ENCODE measurements at places on chromosomes 1 and 21.

- DNase-seq = no peak
Observed at GRCh38 chr21:38675182-38675824, 130.4 kb upstream of the ETS2 start.

GRCh38 chr1:158329733-158330132 lies 1.6 kb downstream of the CD1B start:
- DNase-seq = peak; percentile 72

DNA sequence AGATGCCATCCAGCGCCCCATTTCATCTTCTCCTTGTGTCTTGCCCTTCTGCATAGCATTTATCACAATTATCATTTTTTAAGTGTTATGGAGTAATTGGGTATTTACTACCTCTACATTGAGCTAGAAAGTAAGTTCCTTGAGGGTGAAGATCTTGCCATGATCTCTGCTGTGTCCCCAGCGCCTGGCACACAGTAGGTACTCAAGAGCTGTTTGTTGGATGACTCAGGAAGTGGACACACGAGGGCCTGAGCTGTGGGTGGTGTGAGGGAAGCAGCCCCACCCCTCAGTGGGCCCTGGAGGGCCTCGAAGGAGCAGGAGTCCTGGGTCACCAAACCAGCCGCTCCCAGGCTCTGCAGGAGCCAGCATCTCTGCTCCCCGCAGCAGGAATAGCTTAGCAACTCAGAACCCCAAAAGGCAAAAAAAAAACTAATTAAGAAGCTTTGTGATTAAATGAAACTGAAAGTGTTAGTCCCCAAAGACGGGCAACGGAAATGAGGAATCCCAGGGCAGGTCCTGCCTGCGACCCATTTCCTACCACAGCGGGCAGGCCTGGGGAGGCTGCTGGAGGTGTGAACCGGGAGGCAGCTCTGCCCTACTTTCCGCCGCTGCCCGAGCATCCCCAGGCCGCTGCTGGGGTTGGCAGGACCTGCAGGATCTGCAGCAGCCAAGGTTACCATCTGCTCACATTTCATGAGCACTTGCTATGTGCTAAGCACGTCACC lies 87.7 kb downstream of the LACTBL1 start:
- DNase-seq = no peak

DNA sequence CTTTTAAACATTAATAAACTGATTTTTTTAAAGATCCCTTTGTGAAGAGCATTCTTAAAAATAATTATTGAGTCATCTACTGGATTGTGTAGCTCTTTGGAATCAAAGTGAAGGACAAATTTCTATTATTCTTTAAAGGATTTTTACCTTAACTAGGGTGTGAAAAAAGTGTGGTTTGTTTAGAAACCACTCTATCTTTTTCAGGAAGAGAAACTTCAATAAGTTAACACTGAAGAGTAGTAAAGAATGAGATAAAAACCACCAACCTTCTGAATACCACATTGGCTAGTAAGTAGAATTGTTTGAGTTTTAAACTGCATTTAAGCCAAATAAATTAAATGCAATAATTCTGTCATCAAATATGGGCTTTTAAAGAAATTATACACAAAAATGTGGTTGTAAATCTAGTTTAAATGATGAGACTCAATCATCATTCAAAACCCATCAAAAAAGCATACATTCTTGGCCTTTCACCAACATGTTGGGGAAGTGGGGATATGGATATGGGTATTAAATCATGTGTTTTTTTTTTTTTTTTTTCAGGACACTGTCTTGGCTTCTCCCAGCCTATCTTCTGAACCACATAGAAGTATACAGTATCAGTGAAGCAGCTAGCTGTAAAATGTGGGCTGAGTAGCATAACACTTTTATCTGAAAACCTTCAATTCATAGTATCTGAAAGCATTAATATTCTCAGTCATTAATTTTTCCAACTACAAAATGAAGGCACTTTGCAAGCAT lies 4.8 kb downstream of the S1PR1 start:
- peak; percentile 21 for DNase-seq

- no peak for DNase-seq
Observed at GRCh38 chr1:80509965-80510522, 1290.7 kb upstream of the ADGRL2 start.

DNA sequence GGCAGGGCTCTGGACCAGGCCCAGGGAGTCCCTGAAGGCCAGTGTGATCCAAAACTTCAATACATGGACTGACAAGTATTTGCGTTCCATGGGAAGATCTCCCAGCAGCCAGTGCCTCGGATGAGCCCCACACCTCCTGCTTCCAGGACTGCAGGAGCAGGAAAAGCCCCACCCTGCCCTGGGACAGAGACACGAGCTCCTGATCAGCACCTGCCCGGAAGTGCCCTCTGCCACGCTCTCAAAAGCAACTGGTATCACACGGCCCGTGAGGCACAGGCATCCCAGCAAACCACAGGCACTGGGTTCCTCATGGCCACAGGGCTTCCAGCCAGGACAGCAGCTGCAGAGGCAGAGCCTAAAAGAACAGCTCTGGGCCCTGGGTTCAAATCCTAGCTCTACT lies 48.6 kb downstream of the ACOT7 start:
- DNase-seq = no peak

DNA sequence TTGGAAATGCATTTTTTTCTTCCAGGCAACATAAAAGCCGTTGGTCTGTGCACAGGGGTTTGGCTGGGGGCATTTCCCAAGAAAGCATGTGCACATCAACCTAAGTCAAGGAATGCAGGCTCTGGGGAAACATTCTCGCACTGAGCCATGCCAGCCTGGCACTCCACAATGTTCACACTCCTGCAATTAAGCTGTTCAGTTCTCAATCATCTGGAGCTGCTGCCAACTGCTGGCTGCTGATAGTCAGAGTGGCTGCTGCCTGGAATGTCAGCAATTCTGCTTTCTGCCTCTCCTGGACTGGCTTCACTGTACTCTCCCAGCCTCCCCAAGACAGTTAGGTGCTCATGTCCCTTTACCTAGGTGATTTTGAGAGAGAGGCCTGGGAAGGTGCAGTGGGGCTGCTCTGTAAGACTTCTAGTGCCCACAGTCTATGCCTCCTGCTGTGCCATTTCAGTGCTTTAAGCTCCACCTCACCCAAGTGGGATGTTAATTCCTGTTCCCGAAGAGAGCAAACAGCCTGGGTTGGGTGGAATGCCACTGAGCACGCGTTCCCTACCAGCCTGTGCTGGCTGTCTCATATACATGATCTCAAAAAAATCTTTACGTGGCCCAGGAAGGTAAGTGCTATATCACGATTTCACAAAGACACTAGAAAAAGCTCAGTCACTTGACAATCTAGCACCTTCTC lies 131.7 kb downstream of the BRINP2 start:
- no peak for DNase-seq

DNA sequence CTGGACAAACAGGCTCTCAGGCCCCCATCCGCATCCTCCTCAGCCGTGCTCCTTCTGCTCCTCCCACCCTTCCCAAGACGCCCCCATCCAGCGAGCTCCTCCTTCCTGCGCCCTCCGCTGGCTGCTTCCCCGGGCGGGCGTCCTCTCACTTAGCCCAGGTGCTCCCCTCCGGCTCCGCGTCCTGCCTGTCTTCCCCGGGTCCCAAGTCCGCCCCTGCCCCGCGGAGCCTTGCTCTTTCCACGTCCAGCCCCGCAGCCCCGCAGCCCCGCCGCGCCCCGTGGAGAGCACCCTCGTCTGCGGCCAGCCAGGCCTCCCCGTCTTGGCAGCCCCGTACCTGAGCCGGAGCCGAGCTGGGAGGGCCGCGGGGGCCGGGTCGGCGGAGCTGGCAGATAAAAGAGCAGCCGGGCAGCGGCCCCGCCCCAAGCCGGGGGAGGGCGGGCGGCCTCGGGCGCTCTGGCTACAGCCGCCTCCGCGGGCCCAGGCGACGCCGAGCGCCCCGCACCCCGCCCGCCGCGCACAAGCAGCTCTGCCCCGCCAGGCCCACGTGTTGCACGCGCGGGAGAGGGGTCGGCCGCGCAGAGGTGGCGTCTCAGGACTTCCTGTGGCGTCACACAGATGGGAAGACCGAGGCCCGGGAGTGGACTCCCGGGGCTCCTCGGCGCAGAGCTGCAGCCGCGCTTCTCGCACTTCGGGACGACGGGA lies at the start of gene PAQR7:
PAQR7 (minus strand) TSS at position 555 of the 702 bp plus-strand sequence. CDS start 11,869 bp downstream, outside the sequence.
- peak; percentile 64 for DNase-seq

- no peak for DNase-seq
Observed at GRCh38 chr1:17903386-17903785, 148.3 kb downstream of the ACTL8 start.

DNA sequence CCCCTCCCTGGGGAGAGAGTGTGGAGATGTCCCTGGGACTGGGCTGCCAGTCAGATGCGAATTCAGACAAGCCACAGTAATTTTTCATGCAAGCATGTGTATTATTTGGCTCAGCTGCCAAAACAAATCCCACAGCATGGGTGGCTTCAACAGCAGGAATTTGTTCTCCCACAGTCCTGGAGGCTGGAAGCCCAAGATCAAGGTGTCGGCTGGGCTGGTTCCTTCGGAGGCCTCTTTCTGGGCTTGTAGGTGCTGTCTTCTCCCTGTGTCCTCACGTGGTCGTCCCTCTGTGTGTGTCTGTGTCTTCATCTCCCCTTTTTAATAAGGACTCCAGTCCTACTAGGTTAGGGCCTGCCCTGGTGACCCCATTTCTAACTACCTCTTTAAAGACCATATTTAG lies 91.9 kb upstream of the ACTRT2 start:
- no peak for DNase-seq

- DNase-seq = no peak
Observed at GRCh38 chr21:45613881-45614280, 29.6 kb upstream of the PCBP3 start.

- DNase-seq = no peak
Observed at GRCh38 chr1:200980452-200980772, 43.1 kb downstream of the KIF21B start.

GRCh38 chr1:152451254-152451653 lies 37.2 kb upstream of the CRNN start:
- DNase-seq = no peak

DNA sequence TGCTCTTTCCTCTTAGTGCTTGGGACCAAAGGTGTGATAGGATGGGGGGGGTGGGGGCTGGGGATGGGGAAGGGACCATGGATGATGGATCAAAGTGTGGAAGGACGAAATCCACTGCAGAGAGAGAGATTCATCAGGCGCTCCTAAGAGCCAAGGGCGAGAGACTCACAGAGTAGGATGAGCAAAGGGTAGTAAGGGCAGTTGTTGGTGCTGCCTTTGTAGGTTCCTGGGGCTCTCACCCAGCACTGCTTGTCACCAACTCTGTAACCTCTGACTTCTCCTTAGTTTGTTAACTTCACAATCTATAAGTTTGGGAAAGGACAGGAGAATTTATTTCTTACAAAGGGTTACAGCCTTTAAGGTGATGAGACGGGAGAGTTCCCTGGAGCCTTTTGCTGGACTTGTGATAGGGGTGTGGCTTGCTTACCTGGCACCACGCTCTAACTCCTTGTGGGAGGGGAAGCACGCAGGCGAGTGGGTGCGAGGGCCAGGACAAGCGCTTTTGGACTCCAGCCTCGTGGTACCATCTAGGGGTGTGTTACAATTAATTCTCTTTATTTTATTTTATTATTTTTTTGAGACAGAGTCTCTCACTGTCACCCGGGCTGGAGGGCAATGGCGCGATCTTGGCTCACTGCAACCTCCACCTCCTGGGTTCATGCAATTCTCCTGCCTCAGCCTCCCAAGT lies 1.6 kb upstream of the PDXK start:
- no peak for DNase-seq

GRCh38 chr1:208189716-208190115 lies 54.5 kb downstream of the PLXNA2 start:
- no peak for DNase-seq

GRCh38 chr1:74197255-74197654 lies 721 bp downstream of the LRRIQ3 start:
- DNase-seq = peak; percentile 34

DNA sequence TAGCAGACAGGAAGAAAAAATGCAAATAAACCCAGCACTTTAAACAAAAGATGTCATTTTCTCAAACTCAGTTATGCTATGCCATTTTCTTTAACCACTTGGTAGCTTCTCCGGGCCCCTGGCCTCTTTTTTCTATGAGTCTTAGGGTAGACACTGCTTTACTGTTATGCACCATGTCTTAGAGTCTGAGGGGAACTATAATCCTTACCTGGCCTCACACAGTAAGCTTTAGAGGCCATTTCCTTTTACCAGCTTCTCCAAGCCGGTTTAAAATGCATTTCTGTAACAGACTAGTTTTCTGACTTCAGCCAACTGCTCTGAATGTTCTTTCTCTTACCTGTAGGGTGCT lies 73.7 kb upstream of the EDEM3 start:
- DNase-seq = no peak

DNA sequence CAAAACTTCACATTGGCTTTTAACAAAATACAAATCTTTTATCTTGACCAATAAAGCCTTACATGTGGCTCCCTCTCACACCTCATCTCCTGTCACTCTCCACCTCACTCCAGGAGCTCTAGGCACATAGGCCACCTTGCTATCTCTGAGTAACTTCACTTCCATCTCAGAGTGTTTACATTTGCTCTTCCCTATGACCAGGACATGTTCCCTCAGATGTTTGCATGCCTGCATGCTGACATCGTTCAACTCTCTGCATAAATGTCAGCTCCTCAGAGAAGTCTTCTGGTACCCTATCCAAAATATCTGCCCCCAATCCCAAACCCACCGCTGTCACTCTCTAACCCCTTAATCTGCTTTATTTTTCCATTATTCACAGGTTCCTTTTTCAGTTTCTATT lies 110.9 kb downstream of the TOMM20 start:
- no peak for DNase-seq

All from OCI-M1 (cell line).